Activated CD8-positive, alpha-beta memory T cell treated with anti-CD3 and anti-CD28 coated beads for 1 hour (primary cell): ENCODE measurements at places on chromosomes 11 and 22.

DNA sequence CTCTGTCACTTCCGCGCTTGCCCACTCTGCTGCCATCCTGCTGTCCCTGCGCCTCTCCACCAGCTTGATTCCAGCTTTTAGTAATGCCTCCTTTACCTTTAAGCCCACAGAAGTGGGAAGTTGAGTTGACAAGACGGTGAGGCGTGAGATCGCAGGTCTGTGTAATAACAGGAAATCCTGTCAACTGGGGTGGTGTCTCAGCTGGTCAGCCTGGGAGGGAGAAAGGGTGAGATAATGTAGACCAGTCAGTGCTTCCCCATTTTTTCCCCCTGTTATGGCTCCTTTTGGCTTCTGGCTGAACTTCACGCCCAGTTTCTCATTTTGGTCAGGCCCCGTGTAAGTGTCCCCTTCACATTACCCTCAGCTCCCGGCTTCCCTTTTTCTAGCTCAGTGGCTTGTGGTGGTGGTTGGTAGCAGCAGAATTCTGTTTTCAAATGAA is 98.9 kb downstream of the TRAF6 start:
- no peak for DNase-seq

DNA sequence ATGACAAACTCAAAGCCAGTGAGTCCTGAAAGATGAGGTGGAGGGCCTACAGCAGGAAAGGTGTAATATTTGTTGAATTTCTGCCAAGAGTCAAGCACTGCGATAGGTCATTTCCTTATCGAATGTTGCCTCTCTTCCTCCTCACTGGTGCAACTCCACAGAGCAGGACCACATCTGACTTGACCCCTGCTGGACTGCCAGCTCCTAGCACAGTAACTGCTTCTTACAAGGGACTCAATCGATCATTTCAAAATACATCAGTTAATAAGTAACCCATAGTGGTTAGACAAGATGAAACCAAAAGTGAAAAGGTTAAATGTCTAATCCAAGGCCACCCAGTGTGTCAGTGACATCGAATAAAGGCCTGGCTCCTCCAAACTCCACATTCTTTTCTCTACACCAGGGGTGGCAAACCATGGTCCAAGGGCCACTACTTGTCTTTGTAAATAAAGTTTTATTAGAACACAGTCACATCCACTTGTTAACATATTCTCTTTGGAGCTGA is 98.5 kb upstream of the CSNK2A3 start:
- no peak for DNase-seq

DNA sequence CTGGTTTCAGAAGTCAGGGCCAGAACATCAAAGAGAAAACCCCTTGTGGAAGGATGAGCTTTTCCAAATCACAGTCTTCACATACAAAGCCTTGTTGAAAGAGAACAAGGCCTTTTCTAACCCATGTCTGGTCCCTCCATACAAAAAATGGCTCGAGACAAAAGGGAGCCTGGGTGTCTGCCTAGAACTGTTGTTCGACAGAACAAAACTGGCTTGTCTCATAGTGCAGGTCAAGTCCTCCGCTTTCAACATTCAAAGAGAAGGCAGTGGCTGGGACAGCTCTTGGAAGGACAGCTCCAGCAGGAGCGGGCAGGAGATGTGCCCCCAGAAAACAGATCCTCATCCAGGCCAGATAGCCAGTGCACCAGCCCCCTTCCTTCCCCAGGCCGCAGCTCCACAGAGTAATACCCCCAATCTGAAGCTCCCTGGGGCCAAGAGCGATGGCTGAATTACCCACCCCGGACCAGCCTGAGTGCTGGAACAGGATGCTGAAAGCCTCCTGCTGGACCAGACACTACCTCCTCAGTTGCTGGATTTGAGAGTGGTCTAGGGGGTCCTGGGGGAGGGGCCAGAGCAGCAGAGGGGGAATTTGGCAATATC is 27.6 kb downstream of the USH1C start:
- no peak for DNase-seq

DNA sequence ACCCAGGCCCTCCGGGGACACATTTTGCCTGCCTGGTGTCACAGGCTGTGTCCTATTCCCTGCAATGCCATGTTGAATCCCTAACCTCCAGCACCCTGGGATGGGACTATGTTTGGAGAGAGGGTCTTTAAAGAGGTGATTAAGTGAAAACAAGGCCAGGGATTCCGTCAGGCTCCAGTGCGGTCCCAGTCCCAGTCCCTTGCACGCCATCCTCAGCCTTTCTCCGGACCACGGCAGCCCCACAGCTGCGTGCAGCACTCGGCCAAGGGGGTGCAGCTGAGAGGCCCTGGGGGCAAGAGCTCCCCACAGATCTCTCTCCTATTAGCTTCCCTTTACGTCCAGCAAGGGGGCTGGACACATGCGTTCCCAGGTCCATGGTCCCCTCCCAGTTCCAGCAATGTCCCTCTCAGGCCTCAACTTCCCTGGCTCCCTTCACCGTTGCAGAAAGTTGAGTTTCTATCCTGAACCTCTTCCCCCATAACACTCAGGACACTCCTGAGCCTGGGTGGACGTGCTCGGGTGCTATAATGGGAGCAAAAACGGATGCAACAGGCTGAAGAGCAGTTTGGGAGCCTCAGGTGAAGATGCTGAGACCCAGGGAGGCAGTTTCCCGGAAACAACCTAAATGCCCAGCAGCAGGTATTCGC is 1422.7 kb downstream of the BRD1 start:
- no peak for DNase-seq

DNA sequence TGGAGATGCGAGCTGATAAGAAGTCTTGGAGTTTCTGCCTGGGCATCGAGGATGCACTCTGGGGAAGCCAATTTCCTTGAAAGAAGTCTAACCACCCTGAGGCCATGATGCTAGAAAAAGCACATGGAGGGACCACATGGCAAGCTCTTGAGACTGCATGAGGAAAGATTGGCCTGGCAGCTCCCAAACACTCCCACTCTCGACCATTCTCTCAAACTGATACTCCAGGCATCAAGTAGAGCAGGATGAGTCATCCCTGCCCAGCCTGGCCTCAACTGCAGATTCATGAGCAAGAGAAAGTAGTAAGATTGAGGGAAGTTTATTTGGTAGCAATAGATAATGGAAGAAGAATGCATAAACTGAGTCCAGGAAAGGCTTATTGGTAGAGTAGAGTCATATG is 194.3 kb downstream of the KIF18A start:
- no peak for DNase-seq

- no peak for DNase-seq
Observed at GRCh38 chr11:69683764-69684333, 8.7 kb upstream of the LTO1 start.
